ENCODE measurements at places on chromosomes 12 and 14.

GRCh38 chr12:81231574-81232368 lies 153.9 kb downstream of the ACSS3 start:
- DNase-seq, result no peak

- no peak for DNase-seq
These were observed 15.8 kb downstream of the DIP2B start for GRCh38 chr12:50520416-50521207.

- no peak for DNase-seq
These were observed 5.2 kb downstream of the RAB15 start for GRCh38 chr14:64966976-64967375.

- no peak for DNase-seq
These were observed 119.1 kb downstream of the CACNA1C start for GRCh38 chr12:2171672-2172426.

GRCh38 chr12:74514098-74514872 lies 23.4 kb upstream of the ATXN7L3B start:
- no peak for DNase-seq

GRCh38 chr12:96034621-96035282 lies 635 bp downstream of the LTA4H start:
- no peak for DNase-seq

DNA sequence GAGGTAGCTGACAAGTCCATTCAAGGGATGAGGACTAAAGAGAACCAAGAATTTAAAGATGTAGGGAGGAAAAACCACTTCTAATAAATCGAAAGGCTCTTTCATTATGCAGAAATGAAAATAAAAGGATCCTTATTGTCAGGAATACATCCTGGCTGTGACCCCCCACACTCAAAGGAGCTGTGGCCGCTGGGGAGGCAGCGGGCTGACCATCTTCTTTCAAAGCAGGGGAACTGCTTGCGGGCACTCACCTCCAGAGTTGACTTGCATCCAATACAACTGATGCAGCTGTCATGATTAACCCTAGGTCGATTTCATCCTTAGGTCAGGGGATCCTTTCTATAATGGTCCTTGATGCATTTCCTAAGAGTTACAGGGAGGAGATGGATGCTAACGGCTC lies 35.3 kb downstream of the TRAFD1 start:
- no peak for DNase-seq

DNA sequence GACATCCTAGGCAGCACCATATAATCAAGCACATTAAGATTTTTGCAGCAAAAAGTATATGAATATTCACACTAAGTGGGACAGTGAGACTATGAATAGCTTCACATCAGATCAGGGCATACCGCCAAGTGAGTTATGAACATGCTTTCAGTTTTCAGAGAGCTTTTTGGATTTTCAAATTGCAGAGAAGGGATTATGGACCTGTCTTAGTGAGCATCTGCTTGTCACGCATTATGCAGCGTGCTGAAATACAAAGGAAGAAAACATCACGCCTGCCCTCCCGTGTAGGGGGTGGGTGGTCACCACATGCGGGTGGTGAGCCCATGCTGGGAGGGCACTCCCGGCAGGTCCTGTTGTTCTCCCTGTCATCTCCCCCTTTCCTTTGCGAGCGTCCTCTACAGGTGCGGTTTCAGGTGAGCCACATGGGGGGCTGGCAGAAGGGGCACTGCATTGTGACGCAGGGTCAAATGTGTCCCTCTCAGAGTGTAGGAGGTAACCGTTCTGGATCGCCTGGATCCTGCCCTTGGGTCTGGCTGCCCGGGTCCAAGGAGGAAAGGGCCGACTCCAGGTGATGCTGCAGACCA lies 42.6 kb downstream of the TRAF3 start:
- no peak for DNase-seq
